ENCODE measurements at places on chromosomes 2 and 18.

DNA sequence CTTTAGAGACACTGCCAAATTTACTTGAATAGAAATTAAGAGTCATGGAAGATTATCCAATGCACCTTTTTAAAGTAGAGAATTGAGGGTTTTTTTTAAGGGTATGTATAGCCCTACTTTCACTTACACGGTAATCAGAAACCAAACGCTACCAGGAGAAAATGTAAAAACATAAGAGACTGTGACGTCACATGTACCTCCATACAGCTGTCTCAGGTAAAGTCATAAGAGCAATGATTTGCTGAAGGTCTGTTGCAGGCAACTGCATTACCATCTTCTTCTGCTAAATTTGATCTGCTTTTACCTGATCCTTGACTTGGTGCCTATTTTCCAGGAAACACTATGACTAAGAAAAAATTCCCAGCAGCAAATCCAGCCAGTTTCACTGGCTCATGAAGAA lies 478.5 kb upstream of the DDX18 start:
- DNase-seq: no peak

DNA sequence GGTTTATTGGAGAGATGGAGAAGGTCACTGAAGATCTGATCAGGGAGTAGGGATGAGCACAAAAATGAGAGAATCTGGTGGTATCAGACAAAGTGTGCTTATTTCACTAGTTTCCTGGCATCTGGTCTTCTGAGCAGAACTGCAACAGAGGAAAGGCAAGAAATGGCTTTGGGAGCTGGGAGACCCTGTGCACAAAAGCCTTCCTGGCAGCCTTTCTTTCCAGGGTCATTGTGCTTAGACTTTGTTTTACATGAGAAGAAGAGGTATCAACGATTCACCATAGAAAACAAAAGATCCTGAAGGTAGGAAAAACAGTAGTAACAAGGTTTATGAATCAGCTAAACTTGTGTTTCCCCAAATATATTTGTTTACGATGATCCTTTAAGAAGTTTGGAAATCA lies 162.9 kb downstream of the CNTNAP5 start:
- no peak for DNase-seq

DNA sequence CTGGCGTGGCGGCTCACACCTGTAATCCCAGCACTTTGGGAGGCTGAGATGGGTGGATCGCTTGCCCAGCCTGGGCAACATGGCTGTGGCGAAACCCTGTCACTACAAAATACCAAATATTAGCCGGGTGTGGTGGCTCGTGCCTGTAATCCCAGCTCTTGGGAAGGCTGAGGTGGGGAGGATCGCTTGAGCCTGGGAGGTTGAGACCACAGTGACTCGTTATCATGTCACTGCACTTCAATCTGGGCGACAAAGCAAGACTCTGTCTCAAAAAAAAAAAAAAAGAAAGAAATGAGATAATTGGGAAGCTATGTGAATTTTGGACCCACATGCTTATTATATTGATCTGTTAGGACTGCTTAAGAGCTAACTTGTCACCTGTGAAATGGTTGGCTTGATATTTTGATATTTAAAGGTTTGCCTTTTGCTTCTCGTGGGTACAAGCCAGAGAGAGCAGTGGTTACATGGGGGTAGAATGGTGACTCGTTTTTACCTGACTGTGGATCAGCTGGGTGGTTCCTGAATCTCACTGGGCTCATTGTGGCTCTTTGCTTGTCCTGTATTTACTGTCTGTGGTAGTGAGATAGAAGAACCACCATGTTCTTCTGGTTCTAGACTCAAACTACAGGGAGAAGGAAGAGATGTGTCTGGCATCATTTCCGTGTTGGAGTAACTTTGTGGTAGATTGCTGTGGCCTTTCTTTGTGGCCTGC lies 28.9 kb downstream of the ZNF532 start:
- no peak for DNase-seq

DNA sequence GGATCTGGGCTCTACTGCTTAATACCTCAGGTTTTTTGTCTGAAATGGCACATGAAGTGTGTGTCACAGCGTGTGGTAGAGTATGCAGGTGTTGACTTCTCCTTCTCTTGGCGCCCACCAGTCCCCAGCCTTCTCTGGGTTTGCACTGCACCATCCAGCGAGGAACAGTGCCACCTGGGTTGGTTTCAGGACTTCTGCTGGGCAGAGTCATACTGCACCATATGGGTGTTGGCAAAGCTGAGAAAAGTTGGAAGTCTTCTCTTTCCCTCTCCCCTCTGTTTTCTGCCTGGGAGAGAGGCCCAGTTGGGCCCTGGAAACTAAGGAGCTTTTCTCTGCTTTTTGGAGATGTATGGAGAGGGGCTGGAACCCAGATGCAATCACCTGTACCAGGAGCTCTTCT lies 43.8 kb downstream of the TMEM185B start:
- no peak for DNase-seq

- peak; percentile 89 for DNase-seq
Measured at GRCh38 chr2:25314514-25315315, 27.0 kb downstream of the DNMT3A start.

DNA sequence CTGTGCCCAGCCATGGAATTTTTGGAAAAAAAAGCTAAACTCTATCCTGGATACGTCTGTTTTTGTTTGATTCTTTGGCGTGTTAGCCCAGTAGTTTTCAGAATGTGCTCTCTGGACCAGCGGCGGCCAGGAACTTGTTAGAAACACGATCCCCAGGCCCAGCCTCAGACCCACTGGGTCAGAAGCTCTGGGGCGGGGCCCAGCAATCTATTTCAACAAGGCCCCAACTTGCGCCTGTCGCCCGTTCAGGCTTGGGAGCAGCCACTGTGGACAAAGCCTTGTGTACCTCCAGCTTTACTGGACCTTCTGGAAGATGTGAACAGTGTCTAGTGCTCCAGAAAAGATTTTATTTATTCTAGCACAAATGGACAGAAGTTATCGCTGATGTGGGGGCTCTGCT lies 14.3 kb downstream of the CABLES1 start:
- no peak for DNase-seq

DNA sequence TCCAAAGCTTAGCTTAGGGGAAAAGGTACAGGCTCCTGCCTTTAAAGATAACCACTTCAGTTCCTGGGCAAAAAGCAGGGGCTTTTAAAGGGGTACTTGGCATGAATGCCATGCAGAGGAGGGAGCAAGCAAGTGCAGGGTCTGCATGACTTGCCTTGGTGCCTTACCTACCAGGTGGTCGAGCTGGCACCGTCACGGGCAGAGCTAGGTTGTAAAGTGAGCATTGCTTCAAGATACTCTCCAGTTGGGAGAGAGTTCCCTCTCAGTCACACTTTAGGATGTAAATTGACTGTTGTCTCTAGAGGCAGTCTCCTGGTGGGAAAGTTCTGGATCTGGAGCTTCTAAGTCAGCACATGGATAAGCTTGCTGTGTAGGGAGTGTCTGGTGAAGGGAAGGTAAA lies 58.6 kb upstream of the MCFD2 start:
- no peak for DNase-seq

GRCh38 chr2:134582547-134582899 lies 136.3 kb downstream of the TMEM163 start:
- DNase-seq: no peak

DNA sequence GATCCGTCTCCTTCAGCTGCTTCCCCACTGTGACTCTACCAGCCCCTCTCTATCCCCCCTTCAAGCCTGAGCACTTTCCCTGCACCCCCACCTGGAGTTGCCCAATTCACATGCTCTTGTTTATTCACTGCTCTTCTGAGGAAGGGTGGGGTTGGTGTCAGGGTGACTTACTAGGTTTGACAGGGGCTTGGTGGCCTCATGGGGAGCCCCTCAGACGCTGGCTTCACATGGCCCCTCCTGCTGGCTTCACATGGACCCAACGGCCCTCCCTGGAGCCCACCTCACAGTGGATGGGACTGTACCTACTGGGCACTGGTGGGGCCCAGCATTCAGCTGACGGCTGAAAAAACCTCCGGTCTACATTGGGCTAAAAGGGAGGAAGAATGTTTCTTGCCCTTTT lies 16.7 kb upstream of the MRPL33 start:
- no peak for DNase-seq

DNA sequence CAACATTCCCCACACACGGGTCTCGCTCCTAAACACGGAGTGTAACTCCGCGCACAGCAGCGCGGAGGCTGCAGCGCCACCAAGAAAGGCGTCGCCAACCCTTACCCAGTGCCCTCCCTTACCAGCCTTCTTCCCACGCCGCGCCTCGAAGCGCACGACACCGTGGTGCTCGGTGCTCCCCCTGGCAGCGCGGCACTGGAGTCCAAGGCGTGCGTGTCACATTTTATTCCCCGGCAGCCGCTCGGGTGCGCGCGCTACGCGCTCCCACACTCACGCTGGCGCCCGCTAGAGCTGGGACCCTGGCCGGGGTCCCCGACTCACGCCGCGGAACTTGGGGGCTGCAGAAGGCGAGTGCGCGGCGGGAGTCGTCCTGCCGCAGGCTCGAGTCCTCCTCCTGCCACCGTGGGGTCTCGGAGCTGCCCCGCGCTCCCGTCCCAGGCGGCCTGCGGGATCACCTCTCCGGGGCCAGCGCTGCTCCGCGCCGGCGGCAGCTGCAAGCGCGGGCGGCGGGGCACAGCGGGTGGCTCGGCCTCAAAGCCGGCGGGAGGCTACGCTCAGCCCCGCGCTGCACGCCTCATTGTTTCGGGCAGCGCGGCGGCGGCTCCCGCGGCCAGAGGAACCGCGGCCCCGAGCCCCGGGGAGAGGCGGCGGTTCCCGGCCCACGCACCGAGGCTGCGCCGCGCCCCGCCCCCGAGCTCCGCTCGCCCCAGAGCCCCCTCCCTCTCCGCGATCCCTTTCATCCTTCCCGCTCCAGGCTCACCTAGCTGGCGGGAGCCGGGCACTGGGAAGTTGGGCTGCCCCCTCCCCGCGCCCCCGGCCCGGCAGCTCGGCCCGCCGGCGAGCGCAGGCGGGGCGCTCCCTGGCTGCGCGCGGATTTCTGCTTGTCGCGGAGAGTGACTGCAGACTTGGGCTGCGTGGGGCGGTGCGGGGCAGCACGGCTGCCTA lies at the start of gene ST6GAL2:
TSS of gene ST6GAL2 (minus strand) at position 197 of the 945 bp plus-strand sequence. CDS start 42,190 bp downstream, outside the sequence.
- DNase-seq: peak; percentile 12

GRCh38 chr2:101265893-101266499 lies 13.3 kb downstream of the CNOT11 start:
- no peak for DNase-seq

DNA sequence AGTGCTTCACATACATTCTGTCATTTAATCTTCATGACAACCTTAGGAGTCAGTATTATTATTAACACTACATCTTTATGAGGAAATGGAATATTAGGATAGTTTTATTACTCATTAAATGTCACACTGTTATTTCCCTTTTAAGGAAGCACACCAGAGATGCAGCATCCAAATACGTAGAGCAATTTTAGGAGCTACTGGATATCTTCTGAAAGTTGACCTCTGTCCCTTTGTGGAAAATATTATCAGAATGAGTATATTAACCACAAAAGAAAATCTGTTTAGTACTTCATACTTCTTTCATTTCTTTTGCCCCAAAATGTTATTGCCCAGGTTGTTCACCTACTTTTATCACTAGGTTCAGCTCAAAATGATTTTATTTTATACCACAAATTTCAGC lies 72.9 kb upstream of the APCDD1 start:
- DNase-seq: no peak

DNA sequence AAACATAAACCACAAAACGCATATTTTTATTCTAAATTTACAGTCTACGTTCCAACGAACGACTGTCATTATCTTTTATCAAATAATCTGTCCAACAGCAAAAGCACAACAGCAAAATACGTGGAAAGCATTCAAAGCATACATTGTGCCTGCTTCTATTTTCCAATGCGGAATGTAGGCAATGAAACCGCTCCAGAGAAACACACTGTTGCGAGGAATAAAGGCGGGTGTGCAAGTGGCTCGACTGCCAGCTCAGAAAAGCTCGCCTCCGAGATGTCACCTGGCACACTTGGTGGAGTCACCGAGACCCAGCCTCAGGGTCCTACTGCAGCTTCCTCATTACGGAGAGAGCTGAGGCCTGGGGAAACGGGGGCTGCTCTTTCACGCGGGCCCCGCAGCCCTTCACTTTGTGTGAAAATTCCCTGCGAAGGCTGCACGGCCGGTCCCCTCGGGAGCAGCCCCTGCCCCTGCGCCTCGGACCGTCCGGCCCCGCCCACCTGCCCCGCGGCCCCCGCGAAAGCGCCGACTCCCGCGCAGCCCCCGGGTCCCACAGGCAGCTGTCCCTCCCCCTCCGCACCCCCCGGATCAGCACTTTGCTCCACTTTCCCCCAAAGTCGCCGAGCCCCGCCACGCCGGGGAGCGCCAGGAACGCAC lies 752 bp downstream of the MGAT4A start:
- no peak for DNase-seq

DNA sequence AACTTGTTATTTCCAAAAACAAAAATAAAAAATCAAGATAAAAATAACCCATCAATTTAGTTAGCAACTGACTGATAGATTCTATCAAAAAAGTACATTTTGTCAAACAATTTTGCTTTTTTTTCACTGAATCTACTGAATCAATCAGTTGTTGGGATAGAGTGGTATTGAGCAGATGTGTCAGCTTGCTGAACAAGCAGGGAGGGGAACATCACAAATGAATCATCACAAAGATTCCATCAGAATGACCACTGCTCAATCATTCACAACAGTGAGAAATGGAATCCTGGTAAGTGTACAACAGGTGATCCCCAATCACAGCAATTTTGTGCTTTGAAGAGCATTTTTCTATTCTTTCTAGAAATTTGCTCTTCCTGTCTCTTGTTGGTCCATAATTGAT lies 12.3 kb upstream of the SLC14A2 start:
- DNase-seq: no peak

DNA sequence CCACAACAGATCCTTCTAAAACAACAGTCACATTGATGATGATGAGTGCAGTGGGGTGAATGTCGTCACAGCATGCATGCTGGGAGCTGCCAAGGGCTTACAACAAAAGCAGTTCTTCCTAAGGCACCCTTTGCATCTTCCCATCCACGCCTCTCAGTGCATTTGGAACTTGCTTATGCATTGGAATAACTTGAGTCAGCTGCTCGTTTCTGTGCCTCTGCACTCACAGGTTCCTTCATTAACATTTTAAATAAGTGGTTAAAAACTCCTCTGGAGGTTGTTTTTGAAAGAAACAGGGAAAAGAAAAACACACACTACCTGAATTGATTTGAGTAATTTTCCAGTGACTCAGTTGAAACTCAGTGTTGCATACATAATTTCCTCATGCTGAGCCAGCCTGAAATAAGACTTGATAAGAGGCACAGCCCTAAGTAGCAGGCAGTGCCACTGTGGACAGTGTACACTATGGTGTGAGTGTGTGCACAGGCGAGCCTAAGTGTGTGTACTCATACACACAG lies 46.8 kb upstream of the TRIM43B start:
- peak; percentile 10 for DNase-seq

Measured in GM10248 (cell line).